Endothelial cell of umbilical vein (primary cell): ENCODE measurements at places on chromosomes 2 and 18. TPM values are rescaled to one million over a fixed set of nuclear protein-coding genes. Genes with fewer than 3 reads are reported as not detected.

DNA sequence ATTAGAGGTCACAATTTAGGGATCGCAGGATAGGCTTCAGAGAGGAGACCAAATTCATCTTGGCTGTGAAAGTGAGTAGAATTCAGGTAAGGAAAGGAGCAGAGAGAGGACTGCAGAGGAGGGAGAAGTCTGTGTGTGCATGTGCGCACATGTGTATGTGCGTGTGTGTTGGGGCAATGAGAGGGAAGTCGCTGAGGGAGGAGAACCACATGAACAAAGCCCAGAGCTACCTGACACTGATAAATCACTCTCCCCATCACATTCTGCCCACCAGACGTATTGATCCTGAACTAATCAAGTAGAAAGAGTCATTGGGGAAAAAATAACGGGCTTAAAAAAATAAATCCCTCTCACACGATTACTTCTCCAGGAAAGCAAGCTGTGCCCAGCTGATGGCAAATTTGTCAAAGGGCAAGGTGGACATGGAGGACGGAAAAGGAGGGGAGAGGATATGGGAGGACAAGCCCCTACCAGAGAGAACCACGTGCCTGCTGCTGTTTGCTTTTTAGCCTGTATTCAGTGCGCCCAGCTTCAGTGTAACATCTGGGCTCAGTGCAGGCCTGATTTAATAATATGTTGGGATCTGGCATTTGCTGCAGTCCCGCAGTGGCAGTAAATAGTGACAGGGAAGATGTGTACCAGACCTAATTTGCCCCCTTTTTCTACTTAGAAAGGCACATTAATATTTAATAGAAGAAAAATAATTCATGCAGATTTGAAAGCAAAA, 307.5 kb downstream of the C1D start:
- no peak overlapping the region for H3K4me3 ChIP-seq
- H3K27me3 ChIP-seq: no peaks in the 10 kb centered on the region
- no peak overlapping the region for H3K27ac ChIP-seq
- H3K36me3 ChIP-seq: no peaks in the 10 kb centered on the region
- H3K4me1 ChIP-seq: no peaks in the 10 kb centered on the region
- no peak for DNase-seq

- H3K27ac ChIP-seq: no peak overlapping the region
- H3K27me3 ChIP-seq: no peaks in the 10 kb centered on the region
- H3K4me3 ChIP-seq: no peak overlapping the region
- H3K36me3 ChIP-seq: no peaks in the 10 kb centered on the region
- H3K4me1 ChIP-seq: no peaks in the 10 kb centered on the region
These were observed 24.7 kb upstream of the AGAP1 start for GRCh38 chr2:235468978-235469655.

GRCh38 chr2:232113821-232114220, 152.3 kb downstream of the DIS3L2 start:
- H3K27ac ChIP-seq: no peak overlapping the region
- H3K27me3 ChIP-seq: no peaks in the 10 kb centered on the region
- H3K4me3 ChIP-seq: no peak overlapping the region
- peaks cover 4% of the 10 kb centered on the region for H3K4me1 ChIP-seq
- no peaks in the 10 kb centered on the region for H3K36me3 ChIP-seq
- DNase-seq: no peak

DNA sequence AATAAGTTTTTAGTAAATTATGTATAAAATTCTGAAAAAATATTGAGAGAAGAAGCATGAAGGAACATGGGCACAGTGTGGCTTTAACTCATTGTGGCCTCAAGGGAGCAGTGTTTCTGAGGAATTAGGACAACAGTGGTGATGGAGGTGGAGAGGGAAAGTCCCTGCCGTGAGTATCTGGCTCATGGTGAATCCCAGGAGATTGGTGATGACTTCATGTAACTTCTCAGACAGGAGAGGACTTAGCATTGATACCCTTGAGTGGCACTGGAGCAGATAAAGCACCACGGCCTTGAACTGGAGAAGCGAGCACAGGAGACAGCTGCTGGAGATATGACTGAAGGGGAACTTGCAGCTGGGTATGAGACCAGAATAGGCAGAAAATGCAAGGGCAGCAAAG, 35.0 kb upstream of the LRP1B start:
- peaks cover 5% of the 10 kb centered on the region for H3K27me3 ChIP-seq
- no peaks in the 10 kb centered on the region for H3K36me3 ChIP-seq
- DNase-seq: peak; percentile 74
- no peak overlapping the region for H3K27ac ChIP-seq
- H3K4me3 ChIP-seq: no peak overlapping the region

GRCh38 chr2:133682347-133682746, 114.1 kb upstream of the NCKAP5 start:
- H3K36me3 ChIP-seq: no peaks in the 10 kb centered on the region
- no peak overlapping the region for H3K27ac ChIP-seq
- no peak overlapping the region for H3K4me3 ChIP-seq
- H3K4me1 ChIP-seq: no peaks in the 10 kb centered on the region
- DNase-seq: no peak
- peaks cover 4% of the 10 kb centered on the region for H3K27me3 ChIP-seq

Gene COBLL1
- 38.2 and 38.4 TPM in 2 replicates for total RNA-seq

GRCh38 chr2:150145299-150145692, 342.2 kb downstream of the RND3 start:
- no peak overlapping the region for H3K27ac ChIP-seq
- no peak overlapping the region for H3K4me3 ChIP-seq
- H3K27me3 ChIP-seq: no peaks in the 10 kb centered on the region

DNA sequence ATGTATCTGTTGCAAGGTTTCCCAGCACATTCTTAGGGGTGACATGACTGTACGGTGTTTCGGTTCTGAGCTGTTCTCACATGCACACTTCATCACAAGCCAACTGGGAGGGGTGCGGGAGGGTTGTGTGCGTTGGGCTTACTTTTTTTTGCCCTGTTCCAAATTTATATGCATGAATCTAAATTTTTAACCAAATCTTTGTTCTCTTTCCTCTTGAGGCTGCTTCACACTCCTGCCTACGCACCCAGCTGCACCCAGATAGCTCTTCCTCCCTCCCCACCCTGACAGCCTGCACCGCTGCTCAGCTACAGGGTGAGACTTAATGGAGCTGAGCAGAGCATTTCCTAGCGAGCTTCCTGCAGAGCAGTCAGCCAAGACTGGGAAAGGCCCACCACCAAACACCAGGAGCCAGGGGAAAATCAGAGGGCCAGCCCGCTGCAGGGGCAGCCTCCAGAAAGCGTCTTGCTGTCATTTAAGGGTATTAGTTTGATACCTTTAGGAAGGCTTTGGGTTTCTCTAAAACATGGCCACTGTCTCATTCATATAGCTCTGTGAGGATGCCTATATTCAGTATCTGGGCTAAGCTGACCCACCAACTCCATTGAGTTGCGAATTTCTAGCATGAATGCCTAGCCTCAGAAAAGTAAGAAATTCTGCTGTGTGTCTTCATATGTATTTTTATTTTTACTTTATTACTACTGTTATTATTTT, 84.5 kb downstream of the POU3F3 start:
- no peak for DNase-seq
- H3K27ac ChIP-seq: no peak overlapping the region
- H3K4me1 ChIP-seq: no peaks in the 10 kb centered on the region

DNA sequence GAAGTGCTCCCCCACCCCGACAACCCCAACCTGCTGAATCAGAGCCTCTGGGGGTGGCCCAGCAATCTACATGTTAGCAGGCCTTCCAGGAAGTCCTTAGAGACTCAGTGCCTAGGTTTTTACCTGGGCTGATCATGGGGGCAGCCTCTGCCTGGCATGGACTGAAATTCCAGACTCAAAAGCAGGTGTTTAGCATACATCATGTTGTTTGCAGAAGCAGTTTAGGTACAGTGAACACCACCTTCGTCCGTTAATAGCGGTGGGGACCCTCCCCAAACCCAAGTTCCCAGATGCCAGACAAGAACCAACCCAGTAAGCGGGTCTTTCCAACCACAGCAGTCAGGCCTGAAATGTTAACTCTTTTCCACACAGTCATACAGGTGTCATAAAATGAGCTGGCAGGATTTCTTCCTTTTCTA, 26.4 kb upstream of the GALR1 start:
- DNase-seq: no peak
- H3K4me3 ChIP-seq: no peak overlapping the region
- H3K36me3 ChIP-seq: no peaks in the 10 kb centered on the region
- no peaks in the 10 kb centered on the region for H3K27me3 ChIP-seq
- no peak overlapping the region for H3K27ac ChIP-seq
- H3K4me1 ChIP-seq: no peaks in the 10 kb centered on the region

- DNase-seq: no peak
- H3K27me3 ChIP-seq: peaks cover 100% of the 10 kb centered on the region
- no peak overlapping the region for H3K27ac ChIP-seq
These were observed 8.5 kb upstream of the PAX3 start for GRCh38 chr2:222307143-222307756.

DNA sequence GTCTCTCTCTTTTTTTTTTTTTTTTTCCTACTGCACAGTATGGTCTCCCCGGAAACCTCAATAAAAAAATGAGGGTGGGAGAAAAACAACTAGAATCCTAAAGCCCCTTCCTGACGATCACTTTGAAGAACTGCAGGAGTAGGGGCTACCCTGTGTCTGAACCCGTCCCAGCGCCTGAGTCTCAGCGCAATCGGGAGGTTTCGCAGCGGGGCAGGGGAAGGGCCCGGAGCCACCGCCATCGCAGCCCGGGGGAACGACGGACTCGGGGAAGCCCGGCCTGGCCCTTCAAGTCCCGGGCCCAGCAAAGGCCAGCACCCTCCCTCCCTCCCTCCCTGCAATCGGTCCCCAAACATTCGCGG, 411 bp downstream of the NARS1 start:
- no peaks in the 10 kb centered on the region for H3K27me3 ChIP-seq
- peaks cover 12% of the 10 kb centered on the region for H3K4me1 ChIP-seq
- peak overlapping the region; percentile 62 for H3K27ac ChIP-seq

Gene SYT4
- total RNA-seq: not detected in 2 replicates

- no peak for DNase-seq
- H3K4me1 ChIP-seq: no peaks in the 10 kb centered on the region
- H3K4me3 ChIP-seq: no peak overlapping the region
- H3K36me3 ChIP-seq: no peaks in the 10 kb centered on the region
- H3K27ac ChIP-seq: no peak overlapping the region
These were observed 9.6 kb downstream of the CACNB4 start for GRCh38 chr2:152089238-152089637.

Gene CPLX4
- total RNA-seq: not detected in 2 replicates

Gene STEAP3
- total RNA-seq: 12.7 and 17.4 TPM in 2 replicates

Gene NGEF
- 0.18 and 0.22 TPM in 2 replicates for total RNA-seq

GRCh38 chr18:13273800-13274199, 55.2 kb downstream of the LDLRAD4 start:
- no peaks in the 10 kb centered on the region for H3K36me3 ChIP-seq
- no peak for DNase-seq
- no peak overlapping the region for H3K4me3 ChIP-seq
- H3K4me1 ChIP-seq: peaks cover 3% of the 10 kb centered on the region
- no peak overlapping the region for H3K27ac ChIP-seq

DNA sequence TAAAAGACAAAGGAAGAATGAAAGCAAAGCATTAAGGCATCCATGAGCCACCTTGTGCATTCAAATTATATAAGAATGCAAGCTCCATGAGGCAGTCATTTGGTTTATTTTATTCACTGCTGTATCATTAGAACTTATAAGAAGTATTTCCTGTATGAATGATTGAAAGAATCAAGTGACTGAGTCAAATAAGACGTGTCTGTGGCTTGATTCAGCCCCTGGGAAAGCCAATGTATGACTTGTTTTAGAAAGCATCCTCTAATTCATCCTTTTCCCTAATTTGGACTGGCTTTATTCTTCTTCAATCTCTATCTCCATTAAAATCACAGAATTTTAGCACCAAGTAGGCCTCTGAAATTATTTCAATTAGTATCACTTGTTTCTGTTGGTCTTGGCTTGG, 461.1 kb downstream of the LPIN1 start:
- no peaks in the 10 kb centered on the region for H3K4me1 ChIP-seq
- no peak overlapping the region for H3K4me3 ChIP-seq
- DNase-seq: no peak
- H3K27ac ChIP-seq: no peak overlapping the region

GRCh38 chr2:238521870-238522269, 95.1 kb downstream of the ASB1 start:
- H3K27me3 ChIP-seq: no peaks in the 10 kb centered on the region
- no peak for DNase-seq
- H3K4me1 ChIP-seq: no peaks in the 10 kb centered on the region
- H3K36me3 ChIP-seq: no peaks in the 10 kb centered on the region

DNA sequence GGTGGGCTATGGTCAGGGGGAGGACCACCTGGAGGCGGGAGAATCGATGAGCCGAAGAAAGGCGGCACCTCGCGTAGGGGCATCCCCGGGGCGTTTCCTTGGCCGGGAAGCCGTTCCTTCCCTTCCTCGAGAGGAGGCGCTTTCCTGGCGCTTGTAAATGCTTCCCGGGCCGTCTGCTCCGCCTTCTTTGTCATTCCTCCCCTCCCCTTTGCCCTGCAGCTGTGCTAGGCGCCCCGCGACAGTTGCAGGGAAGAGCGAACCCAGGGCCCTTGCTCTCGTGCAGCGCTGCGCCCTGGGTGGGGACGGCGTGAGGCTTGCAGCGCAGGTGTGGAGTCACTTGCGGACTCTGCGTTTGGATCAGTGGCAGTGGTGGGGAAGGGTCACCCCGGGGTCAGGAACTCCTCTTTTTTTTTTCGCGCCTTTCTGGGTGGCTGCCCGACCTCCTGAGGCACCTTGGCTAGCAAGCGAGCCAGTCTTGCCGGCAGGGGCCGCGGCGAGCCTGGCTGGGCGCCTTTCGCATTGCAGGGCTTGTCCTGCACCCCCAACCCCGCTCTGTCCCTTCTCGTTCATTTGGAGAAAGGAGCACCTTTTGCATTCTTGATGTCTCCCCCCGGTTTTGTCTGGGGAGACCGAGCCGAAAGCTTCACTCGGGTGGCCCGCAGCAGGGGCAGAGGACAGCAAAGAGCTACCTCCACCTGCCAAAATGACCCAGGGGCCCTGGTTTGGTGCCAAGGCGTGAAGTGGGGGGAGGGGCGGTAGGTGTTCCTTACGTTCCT, 858 bp downstream of the KCNS3 start:
- peak; percentile 7 for DNase-seq
- H3K4me3 ChIP-seq: peak overlapping the region; percentile 6
- H3K4me1 ChIP-seq: peaks cover 4% of the 10 kb centered on the region
- no peaks in the 10 kb centered on the region for H3K36me3 ChIP-seq
- no peak overlapping the region for H3K27ac ChIP-seq

DNA sequence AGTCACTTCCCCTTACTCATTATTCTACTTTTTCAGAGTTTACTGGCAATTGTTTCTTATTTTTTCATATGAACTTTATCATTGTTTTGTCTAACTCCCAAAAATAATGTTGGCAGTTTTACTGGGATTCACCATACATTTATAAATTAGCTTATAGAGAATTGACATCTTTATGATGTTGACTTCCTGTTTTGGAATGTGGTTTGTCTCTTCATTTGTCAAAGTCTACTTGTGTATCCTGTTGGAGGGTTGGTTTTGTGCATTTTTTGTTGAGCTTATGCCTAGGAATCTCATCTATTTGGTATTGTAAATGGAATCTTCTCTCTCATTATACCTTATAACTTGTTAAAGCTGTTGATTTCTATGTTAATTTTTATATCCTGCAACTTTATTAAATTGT, 16.4 kb downstream of the EPC2 start:
- DNase-seq: peak; percentile 44
- peaks cover 24% of the 10 kb centered on the region for H3K4me1 ChIP-seq
- H3K27me3 ChIP-seq: no peaks in the 10 kb centered on the region
- H3K27ac ChIP-seq: no peak overlapping the region

Gene EPB41L3
- 114 and 154 TPM in 2 replicates for total RNA-seq
